ENCODE measurements at places on chromosomes 6 and 20.

DNA sequence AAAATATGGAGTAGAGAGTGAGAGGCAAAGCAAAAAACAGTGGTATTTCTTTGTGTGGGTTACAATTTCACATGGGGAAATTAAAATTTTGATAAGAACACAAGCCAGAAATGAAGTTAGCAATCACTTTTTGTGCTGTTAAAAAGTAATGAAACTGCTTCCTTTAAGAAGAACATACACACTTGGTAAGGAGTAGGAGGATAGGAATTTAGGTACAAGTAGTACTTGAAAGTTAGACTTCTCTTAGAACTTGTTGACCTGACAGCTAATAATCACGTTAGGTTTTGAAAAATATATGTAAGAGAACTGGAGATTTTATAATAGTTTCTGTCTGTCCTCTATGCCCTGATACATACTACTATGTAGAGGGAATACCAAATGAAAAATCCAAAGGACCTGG lies 260.8 kb downstream of the ADGRB3 start:
- DNase-seq, result no peak

DNA sequence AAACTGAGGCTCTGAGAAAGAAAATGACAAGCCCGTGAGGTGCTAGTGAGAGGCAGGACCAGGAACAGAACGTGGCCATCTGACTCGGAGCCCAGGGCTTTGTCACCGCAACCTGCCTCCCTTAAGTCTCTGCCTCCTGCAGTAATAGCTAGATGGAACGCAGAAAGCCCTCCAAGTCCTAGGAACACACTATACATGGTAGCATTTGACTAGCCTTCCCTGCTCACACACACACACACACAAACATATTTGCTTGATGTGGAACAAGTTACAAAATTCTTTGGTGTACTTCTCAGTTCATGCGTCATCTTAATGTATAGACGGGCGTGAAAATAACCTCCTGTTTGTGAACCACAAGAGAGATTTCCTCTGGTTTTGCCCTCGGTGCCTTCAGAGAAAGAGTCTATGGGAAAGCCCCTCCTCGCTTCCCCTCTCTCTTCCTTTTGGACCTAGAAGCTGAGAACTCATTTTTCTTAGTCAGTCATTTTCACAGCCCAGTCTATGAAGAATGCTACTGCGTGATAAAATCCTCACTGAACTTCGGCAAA lies 38.8 kb downstream of the C6orf52 start:
- DNase-seq, result no peak

DNA sequence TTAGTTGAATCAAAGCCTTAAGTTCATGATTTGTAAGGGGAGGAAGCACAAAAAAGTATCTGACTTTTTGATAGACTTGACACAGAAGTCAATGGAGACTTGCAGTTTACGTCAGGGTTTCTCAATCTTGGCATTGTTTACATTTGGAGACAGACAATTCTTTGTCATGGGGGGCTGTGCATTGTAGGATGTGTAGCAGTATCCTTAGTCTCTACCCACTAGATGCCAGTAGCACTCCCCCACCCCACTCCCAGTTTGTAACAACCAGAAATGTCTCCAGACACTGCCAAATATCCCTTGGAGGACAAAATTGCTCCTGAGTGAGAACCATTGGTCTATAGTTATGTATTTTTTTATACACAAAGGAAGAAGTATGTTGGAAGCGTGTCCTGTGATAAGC lies 434.1 kb downstream of the RFPL4B start:
- no peak for DNase-seq

- DNase-seq, result no peak
These were observed 108.7 kb downstream of the CARMIL1 start for GRCh38 chr6:25387911-25388310.

DNA sequence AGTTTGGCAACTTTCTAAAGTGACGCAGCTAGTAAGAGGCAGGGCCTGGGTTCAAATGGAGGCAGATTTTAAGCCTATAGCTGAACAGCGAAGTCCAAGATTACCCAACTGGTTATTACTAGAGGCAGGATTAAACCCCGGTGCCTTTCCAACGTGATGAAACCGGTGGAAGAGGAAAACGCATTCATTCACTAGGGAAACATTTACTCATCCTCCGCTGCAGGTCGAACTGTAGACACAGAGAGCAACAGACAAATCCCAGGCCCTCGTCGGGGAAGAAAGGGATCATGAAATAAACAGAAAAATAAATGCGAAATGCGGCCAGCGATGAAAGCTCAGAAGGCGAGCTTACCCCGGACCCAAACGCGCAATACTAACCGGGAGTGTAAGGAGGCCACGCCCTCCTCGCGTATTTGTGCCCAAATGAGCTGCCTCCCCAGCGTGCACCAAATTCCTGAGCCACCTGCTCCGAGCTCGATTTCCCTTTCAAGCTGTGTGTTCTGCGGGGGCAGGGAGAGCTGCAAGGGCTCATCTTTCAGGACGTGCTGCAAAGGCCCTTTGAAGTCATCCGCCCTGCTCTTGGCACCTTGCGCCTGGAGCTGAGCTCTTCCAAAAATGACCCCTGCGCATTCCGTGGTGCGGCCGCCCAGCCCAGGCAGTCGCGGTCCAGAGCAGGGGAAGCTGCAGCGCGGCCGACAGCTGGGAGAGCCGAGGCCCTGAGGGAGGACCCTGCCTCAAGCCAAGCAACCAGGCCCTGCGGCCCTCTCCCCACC lies 46.9 kb downstream of the PDYN start:
- no peak for DNase-seq

DNA sequence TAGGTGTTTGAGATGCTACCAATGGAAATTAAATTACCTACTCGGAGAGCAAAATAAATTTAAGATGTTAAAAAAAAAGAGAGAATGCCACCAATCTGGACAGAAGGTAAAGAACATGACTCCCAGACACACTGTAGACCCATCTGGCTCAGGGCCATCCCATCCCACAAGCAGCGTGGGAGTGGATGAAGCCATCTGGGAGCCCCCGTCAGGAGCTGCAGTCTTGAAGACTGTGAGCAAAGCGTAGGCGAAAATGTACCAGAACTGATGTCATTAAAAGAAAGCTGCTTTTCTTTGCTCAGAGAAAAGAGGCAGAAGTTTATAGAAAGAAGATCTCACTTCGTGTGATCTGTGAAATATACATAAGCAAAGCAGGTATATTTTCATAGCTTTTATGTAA lies 815.7 kb downstream of the QKI start:
- no peak for DNase-seq

DNA sequence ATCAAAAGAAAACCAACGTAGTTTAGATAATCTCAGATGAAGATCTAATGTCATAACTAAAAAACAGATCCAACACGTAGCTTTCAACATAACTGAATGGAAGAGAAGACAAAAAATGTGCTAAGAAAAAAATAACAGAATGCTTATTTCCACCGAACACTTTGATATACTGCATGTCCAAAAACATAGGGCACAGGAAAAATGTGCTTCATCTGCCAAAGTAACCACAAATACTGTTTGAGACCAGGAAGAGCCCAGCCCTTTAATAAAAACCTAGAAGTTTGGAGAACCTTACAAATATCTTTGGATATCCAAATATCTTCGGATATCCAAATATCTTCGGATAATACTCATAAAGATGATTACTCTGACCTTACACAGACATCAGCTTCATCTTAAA lies 19.8 kb downstream of the LAMA4 start:
- no peak for DNase-seq

GRCh38 chr6:27608916-27609883 lies 136.3 kb upstream of the ZNF184 start:
- DNase-seq, result no peak

- no peak for DNase-seq
These were observed 26.8 kb downstream of the KIF3B start for GRCh38 chr20:32304131-32304746.

DNA sequence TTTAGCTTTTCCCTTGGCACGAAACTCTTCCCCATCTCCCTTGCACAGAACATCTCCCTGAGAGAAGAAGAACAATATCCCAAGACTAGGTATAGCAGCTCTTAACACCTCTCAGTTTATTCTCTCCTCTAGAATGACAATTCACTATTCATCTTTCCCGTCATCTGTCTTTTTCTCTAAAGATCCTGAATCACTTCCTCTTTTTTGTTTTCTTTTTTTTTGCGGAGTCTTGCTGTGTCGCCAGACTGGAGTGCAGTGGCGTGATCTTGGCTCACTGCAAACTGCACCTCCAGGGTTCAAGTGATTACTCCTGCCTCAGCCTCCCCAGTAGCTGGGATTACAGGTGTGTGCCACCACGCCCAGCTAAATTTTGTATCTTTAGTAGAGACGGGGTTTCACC lies 574.4 kb upstream of the MAP3K7 start:
- DNase-seq, result no peak

DNA sequence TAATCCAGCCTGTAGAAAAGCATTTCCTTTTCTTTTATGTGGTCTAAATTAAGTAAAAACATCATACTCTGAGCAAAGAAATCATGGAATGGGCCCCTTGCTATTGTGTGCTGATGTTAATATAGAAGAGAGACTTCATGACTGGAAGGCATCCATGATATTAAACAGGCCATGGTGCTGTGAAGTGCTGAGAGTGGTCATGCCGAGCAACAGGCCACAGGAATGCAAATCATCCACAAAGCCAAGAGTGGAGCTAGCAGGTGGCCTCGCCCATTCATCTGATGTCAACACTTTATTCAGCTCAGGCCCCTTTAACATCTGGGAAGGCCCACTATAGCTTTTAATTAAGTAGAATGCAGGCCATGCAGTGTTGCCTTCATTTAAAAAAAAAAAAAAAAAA lies 115.2 kb upstream of the HMGCLL1 start:
- DNase-seq, result no peak

DNA sequence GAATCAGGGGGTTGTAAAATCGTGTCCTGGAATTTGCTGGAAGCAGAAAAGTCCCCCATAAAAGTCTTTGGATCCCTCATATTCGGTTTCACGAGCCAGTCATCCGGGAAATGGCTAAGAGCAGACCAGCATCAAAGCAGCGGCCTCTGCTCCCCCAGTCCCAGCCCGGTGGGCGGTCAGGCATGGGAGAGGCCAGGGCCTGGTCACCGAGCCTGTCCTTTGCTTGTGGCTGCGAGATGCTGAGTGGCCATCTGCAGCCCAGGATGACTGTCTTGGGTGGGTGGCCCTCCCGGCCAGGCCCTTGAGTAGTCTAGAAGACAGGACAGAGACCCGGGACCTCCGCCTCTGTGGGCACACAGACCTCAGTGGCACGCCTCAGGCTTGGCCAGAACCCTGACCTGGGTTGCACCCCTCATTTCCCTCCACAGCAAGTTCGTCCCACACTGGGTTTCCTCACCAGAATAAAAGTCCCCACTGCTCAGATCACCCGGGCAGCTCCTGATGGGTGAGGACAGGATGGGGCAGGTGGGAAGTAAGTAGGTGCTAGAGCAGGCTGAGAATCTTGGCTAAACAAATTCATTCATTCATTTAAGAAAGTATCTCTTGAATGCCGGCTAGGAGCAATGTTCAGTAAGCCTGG lies 172.1 kb downstream of the BMP7 start:
- DNase-seq, result no peak

GRCh38 chr6:21666853-21667681 lies 73.5 kb downstream of the SOX4 start:
- no peak for DNase-seq

- DNase-seq, result no peak
These were observed 40.4 kb upstream of the TMEM170B start for GRCh38 chr6:11497107-11497506.

- no peak for DNase-seq
These were observed 38.1 kb downstream of the ECT2L start for GRCh38 chr6:138833816-138834539.

DNA sequence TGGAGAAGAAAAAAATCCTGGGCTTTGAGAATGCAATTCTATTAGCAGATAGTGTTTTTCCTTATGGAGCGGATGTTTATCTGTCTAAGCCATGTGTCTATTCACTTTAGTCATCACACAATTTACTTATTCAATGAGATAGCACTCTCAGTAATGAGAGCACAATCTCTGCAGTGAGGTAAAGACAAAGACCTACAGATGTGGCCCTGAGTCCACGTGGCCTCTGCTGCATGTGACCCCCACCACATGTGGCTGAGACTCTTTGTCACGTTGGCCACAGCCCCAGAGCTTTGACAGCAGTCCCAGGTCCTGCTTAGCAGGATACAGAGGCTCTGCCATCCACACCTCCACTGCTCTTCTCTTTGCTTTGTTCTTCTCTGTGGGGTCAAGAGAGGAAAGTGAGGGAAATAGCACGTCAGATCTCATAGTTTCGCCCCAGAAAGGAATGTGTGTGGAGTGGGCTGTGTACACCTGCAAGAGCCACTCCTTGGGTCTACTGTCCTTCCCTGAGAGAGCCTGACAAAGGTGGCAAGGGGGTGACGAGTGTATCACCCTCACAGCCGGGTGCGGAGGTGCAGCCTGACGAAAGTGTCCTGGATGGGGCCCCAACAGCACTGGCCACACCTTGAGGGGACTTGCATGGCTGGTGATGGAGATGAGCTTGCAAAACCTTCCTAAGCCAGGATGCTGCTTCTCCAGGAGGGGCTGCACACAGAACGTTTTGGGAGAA lies 40.7 kb downstream of the ZNF831 start:
- DNase-seq, result no peak

DNA sequence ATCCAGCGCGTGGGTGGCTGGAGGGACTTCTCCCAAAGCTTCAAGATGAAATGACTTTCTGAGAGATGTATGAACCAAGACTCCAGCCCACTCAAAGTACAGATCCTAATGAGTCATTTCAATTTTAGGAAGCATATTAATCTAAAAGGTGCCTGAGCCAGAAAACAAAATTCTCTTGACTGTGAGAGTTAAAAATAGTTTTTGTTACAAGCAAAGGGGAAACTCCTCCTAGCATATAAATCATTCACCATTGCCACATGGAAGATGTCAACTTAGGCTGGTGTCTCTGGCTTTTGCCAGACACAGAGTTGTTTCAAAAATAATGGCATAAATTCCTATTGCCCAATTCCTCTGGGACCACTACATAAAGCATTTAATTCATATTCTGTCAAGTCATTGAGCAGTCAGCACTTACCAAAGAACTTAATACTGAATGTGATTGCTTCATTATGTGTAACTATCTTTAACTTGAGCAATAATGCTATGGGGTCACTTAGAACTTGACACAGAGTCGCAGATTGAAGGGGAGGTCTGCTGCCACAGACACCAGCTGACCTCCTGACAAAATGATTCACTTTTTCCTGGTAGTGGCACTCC lies 280.6 kb downstream of the SLC35F1 start:
- no peak for DNase-seq

- DNase-seq, result no peak
These were observed 78.0 kb downstream of the DZANK1 start for GRCh38 chr20:18388860-18389259.

- peak; percentile 63 for DNase-seq
These were observed 3.8 kb downstream of the SLC35B2 start for GRCh38 chr6:44253307-44254101.

GRCh38 chr20:48547664-48548063 lies 280.1 kb downstream of the PREX1 start:
- DNase-seq, result no peak

- no peak for DNase-seq
These were observed 33.8 kb downstream of the RANBP9 start for GRCh38 chr6:13677878-13678254.

DNA sequence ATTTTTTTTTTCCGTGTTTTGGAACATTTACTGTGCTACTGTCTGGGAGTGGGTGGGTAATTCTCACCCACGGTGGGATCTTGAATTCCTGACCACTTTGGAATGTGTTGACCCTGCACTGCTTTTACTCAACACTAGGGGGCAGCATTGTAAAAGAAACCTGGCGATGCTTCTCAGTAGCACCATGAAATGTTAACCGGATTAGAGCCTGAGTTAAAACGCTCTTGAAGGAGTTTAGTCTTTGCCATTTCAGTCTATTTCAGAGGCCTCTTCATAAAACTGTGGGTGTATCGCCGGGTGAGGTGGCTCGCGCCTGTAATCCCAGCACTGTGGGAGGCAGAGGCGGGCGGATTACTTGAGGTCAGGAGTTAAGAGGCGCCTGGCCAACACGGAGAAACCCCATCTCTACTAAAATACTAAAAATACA lies 114.4 kb upstream of the PRND start:
- peak; percentile 48 for DNase-seq
